Fibroblast of skin of left quadriceps (primary cell): ENCODE measurements at places on chromosomes 2 and 18.

GRCh38 chr2:177636672-177637071 is 244.1 kb downstream of the AGPS start:
- DNase-seq, result no peak

- DNase-seq, result no peak
These were observed 52.5 kb upstream of the MCFD2 start for GRCh38 chr2:46967990-46968647.

- no peak for DNase-seq
These were observed 107.8 kb downstream of the ZNF521 start for GRCh38 chr18:25244170-25244569.

GRCh38 chr18:54125429-54125828 is 99.0 kb downstream of the MBD2 start:
- DNase-seq, result no peak

- DNase-seq, result no peak
These were observed 5.2 kb downstream of the CSRNP3 start for GRCh38 chr2:165474619-165475276.

DNA sequence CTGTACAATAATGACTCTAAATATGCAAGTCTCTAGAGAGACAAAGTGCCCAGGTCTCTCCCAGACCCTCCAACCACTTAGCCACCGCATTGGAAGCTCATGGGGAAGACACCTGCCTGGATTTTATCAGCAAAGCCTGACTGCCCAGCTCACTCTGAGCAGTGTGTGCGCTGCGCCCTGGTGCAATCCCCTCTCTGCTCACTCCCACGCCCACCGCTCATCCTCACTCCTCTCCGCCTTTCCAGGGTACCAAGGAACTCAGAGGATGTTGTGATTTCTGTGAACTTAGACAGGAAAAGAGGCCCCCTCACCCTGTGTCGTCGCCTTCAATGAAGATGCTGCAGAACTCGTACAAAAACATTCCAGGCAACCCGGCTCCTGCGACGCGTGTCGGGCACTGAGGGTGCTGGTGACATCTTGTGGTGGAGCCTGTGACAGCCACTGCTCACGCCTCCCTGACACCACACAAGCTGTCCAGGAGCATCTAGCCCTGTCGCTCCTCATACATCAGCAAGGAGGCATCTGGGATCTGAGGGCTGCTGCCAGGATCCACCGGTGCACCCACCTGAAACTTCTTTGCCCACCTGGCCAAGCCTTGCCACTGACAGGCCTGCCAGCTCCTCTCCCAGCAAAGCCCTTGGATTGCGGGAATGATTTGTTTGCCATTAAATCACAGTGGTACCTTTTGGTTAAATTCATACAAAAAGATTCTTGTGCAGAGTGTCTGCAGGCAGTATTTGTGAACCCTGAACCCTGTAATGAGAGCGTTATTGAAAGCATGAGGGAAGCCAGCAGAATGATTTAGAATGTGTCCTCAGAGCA is 220.4 kb downstream of the ZNF516 start:
- DNase-seq, result no peak

DNA sequence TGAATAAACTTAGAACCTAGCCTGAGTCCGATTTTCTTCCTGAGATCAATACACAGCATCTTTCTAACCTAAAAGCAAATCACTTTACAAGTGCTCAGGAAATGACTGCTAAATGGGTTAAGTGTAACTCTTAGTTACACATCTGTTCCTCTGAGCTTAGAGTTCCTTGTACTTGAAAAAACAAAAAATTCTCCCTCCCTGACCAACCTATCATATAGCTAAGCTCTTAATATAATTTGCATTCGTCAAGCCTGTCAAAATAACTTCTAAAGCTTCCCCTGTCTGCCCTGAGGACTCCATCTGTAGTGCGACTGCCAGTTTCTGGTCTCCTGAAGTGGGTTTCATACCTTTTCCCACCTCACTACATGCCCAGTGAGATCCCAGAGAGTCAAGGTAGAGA is 190.4 kb downstream of the NCK2 start:
- DNase-seq, result no peak

GRCh38 chr2:148666555-148666954 is 22.0 kb downstream of the EPC2 start:
- DNase-seq, result no peak

- no peak for DNase-seq
These were observed 1.5 kb downstream of the CNRIP1 start for GRCh38 chr2:68317971-68318913.

- no peak for DNase-seq
These were observed 100.4 kb upstream of the DDX18 start for GRCh38 chr2:117714110-117714509.

- DNase-seq, result no peak
These were observed 49.8 kb upstream of the ASB1 start for GRCh38 chr2:238376884-238377391.

DNA sequence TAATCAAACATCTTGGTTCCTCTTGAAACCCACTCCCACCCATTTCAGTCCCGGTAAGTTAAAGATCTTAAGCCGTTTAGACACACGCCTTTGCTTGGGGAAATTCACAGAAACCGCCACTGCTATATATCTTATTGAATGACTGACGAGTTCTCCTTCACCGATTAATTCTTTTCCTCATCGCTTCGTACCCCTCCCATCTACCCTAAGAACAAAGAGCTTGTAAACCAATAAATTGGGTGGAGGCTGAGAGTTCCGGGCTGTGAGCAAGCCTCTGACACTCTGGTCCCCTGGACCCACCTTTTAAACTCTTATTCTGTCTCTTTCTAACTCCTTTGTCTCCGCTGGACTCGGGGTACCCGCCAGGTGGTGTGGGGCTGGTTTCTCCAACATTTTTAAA is 30.6 kb downstream of the TMEM131 start:
- no peak for DNase-seq

- DNase-seq, result peak; percentile 12
These were observed 157.1 kb downstream of the GALNT14 start for GRCh38 chr2:30981096-30981495.

- DNase-seq, result peak; percentile 32
These were observed 728.8 kb upstream of the PIK3C3 start for GRCh38 chr18:41226186-41226585.

DNA sequence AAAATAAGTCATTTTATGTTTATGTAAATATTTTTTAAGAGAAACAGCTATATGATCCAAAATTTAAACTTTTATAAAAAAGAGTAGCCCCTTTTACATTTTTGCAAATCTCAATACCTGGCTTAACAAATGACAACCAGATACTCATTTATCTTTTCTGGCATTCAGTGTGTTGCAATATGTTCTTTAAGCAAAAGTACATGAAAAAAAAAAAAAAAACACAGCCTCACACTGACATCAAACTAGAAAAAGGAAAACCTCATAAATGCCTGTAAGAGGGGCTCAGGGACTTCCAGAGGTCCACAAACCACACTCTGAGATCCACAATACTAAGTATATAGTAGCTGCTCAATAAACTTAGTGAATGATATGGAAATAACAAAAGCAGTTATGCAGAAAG is 21.9 kb downstream of the PPP4R3B start:
- DNase-seq, result no peak

GRCh38 chr2:3405307-3405706 is 25.8 kb downstream of the TRAPPC12 start:
- no peak for DNase-seq

DNA sequence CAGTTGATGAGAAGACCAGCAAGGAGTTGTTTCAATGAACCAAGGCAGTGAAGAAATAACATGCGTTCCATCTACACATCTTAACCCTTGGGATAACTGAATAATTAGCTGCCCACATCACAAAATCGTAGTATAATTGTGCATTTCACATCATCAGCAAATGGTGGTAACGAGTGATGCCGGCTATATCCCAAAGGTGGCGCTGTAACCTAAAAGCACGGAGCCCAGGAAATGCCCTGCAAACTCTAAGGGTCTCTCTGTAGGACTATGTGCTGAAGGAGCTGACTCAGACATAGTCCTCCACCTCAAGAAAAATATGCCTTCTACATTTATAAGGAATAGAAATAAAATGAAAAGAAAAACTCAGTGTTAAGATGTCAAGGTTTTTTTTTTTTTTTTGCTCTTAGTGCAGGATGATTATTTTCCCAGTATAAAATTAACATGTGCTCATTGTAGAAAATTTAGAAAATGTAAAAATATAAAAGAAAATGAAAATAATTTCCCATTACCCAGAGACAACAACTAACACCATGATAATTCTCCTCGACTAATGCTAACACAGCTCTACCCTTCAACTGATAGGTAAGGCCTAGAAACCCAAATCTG is 23.1 kb upstream of the DSG3 start:
- peak; percentile 1 for DNase-seq

- no peak for DNase-seq
These were observed 3.5 kb downstream of the SNTG2 start for GRCh38 chr2:953975-954686.

GRCh38 chr2:99543247-99543646 is 53.4 kb upstream of the REV1 start:
- no peak for DNase-seq

- no peak for DNase-seq
These were observed 222.5 kb upstream of the SESTD1 start for GRCh38 chr2:179487010-179487731.

- no peak for DNase-seq
These were observed 68.2 kb upstream of the CNGA3 start for GRCh38 chr2:98278074-98278473.

GRCh38 chr2:11665510-11666362 is 4.3 kb downstream of the NTSR2 start:
- DNase-seq, result no peak

GRCh38 chr2:128327180-128327964 is 8.7 kb upstream of the HS6ST1 start:
- DNase-seq, result no peak

DNA sequence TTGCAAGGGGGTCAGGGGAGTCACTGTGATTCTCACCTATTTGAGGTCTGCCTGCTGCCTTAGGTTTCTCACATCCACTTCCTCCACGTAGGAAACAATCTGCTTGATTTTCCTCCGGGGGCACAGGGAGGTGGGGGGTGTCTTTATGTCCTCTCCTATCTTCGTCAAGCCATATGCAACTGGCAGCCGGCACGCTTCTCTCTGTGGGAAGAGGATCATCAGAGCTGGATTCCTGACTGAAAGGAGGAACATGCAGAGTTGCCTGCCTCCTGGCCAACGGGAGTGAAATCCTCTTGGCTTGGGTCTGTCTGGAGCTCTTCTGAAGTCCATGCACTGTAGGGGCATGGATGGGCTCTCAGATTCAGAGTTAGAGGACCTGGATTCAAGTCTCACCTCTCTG is 43.1 kb upstream of the ACVR1 start:
- DNase-seq, result no peak

DNA sequence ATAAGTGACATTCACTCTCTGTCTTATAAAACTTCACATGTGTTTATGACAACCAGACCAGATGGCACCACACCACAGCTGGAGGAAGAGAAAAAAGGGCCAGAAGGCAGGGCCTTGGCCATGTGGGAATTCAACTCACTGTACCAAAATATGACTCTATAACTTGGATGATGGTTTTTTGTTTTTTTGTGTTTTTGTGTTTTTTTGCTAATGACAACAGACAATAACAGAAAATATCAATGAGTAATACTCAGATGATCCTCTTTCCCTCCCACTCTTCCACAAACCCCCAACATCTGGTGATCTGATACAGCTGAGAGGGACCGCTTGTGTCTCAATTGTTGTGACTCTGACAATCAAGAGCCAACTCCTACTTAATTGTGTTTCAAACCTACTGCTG is 12.4 kb downstream of the NMI start:
- DNase-seq, result no peak

DNA sequence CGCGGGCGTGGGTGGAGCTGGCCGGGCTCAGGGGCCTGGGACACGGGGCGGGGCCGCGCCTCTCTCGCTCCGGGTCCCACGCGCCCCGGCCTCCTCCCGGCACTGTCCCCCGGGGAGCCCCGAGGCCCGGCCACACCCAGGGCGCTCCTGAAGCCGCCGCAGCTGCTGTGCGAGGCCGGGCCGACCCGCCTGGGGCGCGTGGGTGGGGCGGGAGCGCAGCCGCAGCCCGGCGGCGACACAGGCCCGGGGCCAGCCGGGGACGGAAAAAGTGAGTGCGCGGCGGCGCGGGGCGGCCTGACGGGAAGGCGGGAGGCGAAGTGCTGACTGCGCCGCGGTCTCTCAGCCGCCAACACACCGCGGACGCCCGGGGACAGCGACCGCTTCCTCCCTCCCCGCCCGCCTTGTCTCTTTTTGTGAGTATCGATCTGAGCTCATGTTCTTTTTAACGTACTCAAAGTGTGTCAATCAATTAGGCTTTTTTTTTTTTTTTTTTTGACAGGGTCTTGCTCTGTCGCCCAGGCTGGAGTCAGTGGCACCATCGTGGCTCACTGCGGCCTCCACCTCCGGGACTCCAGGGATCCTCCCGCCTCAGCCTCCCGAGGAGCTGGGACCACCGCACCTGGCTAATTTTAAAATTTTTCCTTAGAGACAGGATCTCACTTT is 14.5 kb downstream of the PDCD1 start:
- peak; percentile 9 for DNase-seq

GRCh38 chr2:79714283-79714682 is 201.4 kb downstream of the CTNNA2 start:
- DNase-seq, result no peak

GRCh38 chr2:106296182-106296815 is 102.2 kb upstream of the UXS1 start:
- peak; percentile 21 for DNase-seq

DNA sequence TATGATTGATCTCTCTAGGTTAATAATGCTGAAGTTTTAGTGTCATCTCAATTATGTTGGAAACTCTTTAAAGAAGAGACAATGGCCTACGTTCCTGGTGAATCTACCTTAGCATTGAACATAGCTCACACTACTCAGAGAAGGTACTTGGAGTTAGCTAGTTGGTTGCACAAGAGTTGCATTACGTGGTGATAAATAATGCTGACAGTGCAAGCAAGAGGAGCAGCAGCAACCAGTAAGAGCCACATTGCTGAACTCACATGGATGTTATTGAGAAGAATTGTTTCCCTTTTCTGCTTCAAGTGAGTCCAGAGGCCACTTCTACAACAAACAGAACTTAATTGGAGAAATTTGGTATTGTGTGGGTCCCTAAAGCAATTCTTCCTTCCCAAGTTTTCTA is 737.1 kb downstream of the TDRD15 start:
- DNase-seq, result no peak

DNA sequence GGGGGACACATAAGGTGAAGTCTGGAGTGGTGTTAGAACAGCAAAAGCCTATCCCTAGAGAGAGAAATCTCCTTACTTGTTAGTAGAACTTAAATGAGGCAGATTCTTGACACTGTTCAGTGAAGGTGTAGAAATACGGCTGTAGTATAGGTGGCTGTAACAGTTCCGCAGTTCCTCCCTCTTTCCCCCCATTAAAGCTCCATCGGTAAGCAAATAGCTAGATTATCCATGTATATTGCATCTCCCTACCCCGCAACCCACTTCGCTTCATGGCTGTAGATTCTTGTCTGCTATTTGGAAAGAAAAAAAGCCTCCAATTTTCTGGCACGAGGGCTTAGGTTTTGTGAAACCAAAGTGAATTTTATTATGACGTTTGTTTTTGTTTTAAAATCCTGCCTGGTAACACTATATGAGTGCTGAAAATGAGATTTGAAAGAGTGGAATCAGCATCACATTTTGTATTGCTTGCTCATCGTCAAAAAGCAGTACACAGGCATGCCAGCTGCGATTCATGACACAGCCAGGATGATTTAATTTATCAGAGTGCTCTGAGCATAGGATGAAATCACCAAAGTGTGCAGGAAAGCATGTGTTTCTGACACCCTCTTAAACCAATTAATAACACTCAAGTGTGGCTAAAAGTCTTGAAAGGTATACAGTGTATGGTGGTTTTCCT is 1.4 kb downstream of the FAM171B start:
- no peak for DNase-seq

- no peak for DNase-seq
These were observed 124.7 kb downstream of the PPP1R1C start for GRCh38 chr2:182110347-182110746.

- DNase-seq, result no peak
These were observed 145.2 kb downstream of the ICOS start for GRCh38 chr2:204081487-204082425.
